Stimulated activated CD4-positive, alpha-beta T cell treated with anti-CD3 and anti-CD28 coated beads, Interleukin-15, amount 100 ng/mL, for 1 hour (primary cell): ENCODE measurements at places on chromosomes 13 and 19.

- no peak for DNase-seq
These were observed 12.8 kb upstream of the DOCK9 start for GRCh38 chr13:98990701-98991100.

DNA sequence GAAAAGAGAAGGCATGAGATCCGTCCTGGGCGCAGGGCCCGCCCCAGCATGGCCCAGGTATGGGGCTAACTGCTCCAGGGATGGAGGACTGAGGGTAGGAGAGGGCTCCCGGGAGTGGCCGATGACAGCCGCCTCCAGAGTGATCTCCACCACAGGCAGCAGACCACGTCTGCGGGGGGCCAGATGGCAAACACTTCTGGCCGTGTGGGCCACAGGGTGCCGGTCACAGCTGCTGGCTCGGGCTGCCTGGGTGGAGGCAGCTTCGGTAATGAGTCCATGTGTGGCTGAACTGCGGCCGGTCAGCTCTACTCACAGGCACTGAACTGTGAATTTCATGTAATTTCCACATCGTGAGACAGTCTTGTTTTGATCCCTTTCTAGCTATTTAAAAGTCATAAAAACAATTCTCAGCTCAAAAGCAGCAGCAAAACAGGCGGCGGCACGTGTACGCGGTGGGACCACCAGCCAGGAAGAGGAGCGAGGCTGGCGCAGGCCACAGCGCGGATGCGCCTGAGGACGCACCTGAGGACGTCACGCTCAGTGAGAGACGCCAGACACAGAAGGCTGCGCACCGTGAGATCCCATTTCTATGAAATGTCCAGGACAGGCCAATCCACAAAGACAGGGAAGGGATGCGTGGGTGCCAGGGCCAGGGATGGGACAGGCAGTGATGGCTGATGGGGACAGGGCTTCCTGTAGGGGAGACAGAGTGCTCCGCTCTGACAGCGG is 4.0 kb downstream of the LSM7 start:
- DNase-seq = no peak

DNA sequence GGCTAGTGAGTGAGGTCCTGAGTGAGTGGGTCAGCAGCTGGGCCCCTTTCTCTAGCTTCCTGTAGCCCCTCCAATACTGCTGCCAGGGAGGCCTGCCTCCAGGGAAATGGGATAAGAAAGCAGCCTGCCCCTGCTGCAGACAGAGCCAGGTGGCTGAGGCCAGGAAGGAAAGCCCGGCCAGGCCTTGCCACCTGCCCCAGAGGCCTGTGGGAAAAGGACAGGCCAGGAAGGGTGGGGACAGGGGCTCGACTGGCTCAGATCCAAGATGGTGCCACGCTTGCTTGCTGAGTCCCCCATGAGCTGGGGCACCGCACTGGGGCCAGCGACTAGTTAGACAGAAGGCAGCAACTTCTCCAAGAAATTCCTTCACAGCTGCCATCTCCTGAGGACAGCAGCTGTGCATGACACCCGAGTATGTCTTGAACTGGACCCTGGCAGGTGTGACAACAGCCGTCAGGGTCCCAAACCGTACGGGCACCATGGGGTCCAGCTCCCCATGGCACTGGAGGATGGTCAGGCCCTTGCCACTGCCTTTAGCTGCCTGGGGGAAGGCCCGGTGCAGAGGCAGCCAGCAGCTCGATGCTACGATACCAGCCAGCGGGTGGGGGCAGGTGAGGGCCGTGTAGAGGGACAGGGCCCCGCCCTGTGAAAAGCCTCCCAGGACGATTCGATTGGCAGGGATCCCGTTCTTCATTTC is 5.1 kb upstream of the PRR36 start:
- DNase-seq = no peak

GRCh38 chr19:54206030-54206830 is 5.6 kb downstream of the RPS9 start:
- DNase-seq = no peak

DNA sequence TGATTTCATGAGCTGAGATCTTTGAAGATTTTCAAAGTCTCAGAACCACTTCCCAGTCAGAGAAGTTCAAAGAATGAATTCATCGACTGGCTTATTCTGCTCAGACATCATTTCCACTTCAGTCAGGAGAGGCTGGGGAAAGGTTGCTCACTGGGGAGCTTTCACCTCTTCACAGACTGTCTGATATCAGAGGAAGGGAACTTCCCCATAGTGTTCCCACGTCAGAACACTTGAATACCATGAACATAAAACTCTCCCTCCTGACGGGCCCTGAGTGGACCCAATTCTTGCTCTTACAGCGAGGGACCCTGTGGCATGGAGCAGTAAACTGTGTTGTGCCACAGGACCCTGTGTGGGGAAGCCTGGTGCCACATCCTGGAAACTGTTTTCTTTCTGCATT is 492.6 kb downstream of the COG6 start:
- DNase-seq = no peak

DNA sequence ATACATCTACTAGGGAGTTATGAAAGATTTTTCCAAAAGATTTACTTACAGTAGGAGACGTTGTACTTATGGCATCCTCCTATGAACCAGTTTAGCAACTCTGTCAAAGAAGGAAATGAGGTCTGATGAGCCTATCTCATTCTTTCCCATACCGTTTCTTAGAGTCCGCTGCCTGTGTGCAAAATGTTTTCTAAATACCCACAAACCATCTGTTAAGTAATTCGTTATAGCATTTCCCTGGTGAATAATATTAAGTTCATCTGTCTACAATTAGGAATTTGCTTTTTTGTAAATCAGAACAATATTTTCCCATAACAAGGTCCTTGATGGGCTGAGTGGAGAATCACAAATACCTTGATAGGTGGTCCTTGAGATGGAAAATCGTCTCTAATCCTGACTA is 178.8 kb upstream of the TMTC4 start:
- no peak for DNase-seq

GRCh38 chr13:79549355-79550106 is 68.6 kb downstream of the NDFIP2 start:
- no peak for DNase-seq

DNA sequence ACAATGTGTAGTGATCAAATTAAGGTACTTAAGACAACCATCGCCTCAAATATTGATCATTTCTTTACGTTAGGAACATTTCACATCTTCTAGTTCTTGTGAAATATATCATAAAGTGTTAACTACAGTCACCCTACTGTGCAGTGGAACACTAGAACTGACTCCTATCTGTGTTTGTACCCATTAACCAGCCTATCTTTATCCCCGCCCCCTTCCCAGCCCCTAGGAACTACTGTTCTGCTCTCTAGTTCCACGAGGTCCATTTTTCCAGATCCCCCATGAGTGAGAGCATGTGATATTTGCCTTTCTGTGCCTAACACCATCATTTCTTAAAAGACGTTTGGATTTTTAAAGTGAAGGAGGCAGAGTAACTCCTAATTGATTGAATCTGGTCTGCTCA is 24.4 kb upstream of the GGACT start:
- no peak for DNase-seq

GRCh38 chr19:4913996-4914735 is 4.9 kb downstream of the UHRF1 start:
- no peak for DNase-seq

GRCh38 chr13:46728777-46729176 is 68.2 kb downstream of the ESD start:
- no peak for DNase-seq

DNA sequence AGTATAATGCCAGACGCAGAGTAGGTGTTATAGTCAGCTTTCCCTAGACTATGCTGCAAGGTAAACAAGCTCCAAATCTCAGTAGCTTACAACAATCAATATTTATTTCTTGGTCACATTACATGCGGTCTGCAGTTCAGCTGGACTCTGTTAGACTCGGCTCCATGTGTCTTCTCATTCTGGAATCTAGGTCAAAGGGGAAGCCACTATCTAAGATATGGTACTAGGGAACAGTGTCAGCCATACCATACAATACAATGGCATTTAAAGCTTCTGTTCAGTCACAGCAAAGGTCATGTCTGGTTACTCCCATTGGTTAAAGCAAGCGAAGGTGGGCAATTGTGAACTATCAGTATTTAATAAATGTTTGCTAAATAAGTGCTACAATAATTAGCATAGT is 65.3 kb upstream of the SERTM1 start:
- no peak for DNase-seq

DNA sequence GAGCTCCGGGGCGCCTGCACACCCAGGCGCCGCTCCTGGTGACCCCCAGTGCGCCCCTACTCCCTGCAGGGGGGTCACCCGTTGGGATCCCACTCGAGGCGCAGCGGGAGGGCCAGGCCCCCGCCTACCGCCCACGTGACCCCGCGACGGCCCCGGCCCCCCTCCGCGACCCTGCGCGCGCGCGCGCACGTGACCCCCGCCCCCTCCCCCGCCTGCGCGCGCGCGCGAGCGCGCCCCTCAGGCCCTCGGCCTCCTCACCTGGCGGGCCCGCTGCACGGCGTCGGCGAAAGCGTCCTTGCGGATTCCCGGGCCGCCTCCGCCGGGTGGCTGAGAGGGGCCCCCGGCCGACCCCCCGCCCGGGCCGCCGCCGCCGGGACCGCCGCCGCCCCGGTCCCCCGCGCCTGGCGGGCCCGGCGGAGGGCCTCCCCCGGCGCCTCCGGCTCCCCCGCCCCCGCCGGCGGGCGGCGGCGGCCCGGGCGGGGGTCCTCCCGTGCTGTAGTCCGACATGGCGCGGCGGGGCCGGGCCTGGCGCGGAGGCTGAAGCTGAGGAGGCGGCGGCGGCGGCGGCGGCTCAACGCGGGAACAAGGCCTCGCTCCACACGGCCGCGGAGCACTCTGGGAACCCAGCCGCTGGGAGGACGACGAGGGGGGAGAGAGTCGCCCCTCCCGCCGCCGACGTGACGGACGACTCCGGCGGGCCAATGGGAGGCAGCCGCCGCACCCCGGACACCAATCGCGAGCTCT is at the start of gene KHSRP:
KHSRP (minus strand) TSS at position 617 of the 744 bp plus-strand sequence; CDS start at position 507, 110 bp downstream.
- no peak for DNase-seq

DNA sequence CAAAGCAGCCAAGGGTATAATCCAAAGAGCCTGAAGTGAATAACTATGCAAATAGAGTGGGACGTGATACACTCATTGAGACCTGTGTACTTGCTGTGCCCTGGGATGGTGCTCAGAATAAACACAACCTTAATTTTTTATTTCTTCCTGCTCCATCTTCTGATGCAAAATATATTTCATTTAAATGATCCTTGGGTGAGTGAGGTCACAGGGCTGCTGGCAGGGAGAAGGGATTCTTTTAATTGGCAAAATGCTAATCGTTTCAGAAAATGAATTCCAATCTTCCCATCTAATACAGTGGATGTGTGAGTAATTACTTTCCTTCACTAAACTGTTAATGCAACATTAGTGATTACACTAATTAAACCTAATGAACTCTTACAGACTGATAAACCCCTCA is 63.5 kb downstream of the SIAH3 start:
- no peak for DNase-seq

GRCh38 chr13:73702419-73703071 is 431.7 kb downstream of the KLF12 start:
- no peak for DNase-seq

- DNase-seq = no peak
These were observed 716 bp downstream of the ZNF573 start for GRCh38 chr19:37778613-37779126.

- DNase-seq = no peak
These were observed 150.4 kb downstream of the NALCN start for GRCh38 chr13:101265934-101266333.

- DNase-seq = no peak
These were observed 34.9 kb downstream of the AP1M1 start for GRCh38 chr19:16232568-16232967.

- DNase-seq = no peak
These were observed 1.9 kb upstream of the SPACA7 start for GRCh38 chr13:112374271-112374670.

DNA sequence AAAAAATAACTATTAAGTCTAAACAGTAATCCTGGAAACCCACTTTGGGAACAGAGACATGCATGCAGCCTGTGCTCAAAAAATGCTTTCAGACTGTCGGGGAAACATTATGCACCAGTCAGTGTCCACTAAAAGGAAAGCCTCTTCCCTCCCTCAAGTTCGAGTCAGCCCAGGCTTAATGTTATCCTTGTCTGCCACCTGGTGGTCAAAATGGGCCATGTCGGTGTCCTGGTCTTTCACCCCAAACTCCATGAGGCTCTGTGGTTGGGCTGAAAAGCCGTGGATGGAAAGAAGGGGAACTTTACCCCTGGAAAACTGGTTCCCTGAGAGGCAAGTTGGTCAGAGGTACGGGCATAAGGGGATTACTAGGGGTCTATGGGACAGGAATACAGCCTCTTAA is 88.4 kb upstream of the ZNF492 start:
- DNase-seq = no peak

DNA sequence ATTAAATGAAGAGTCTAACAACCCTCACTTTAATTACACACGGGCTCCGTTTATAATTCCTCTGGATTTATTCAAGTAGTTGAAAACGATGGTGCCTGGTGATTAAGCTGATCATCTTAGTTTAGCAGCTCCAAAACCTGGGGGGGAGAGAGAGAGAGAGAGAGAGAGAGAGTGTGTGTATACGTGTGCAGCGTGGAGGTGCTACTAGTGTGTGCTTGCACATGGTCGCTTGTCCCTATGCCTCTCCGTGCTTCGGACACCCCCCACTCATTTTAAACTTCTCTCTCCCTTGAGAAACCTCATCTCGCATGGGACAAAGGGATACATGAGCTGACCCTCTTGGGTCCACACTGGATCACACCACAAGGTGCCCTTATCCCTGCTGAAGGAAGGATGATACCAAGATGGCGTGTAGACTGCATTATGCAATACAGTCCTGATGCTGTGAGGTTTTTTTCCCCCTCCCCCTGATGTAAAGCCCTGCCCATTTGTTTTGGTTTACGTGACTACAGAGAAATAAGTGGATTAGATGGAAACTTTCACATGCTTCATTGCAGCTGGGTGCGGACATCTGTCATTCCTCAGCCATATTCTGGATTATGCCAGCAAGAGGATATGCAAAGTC is 320.8 kb downstream of the ZNF536 start:
- no peak for DNase-seq

DNA sequence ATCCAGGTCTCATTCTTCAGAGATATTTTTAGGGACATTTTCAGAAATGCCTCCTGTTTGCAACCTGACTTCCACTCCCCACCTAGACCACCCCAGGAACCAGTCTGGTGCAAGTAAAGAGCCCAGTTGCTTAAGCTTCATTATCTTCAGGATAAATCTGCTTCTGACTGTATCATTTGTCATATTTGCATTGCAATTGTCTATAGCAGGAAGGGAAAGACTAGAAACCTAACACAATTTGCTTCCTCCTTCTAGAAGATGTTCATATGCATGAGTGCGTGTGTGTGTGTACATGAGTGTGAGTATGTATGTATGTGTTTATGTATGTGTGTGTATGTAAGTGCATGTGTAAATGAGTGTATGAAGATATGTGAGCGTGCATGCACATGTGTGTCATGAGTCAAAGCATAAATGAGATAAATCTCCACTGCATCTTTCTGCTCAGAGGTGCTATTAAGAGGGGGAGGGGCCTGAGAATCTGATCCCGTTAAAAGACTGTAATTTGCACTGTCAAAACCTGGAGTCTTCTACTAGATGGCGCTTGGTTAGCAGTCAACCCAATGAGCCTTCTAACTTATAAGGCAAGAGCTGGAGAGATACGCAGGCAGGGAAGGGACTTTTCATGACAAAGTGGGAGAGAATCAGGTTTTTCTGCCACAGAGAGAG is 178.8 kb upstream of the KL start:
- DNase-seq = no peak

- DNase-seq = no peak
These were observed 319.0 kb downstream of the KCNRG start for GRCh38 chr13:50334115-50334778.
